ENCODE measurements at places on chromosomes 3 and 15.
A peak's percentile ranks its signal among the peaks of the same experiment; 100 is the strongest.

GRCh38 chr15:69798481-69799250 lies 299.1 kb downstream of the TLE3 start:
- DNase-seq, result no peak

GRCh38 chr3:713947-714620 lies 378.7 kb upstream of the CNTN6 start:
- no peak for DNase-seq

GRCh38 chr3:28601291-28601690 lies 252.7 kb upstream of the AZI2 start:
- no peak for DNase-seq

- peak; percentile 98 for DNase-seq
Observed at GRCh38 chr3:197736491-197737318, at the start of gene RUBCN. TSS of gene RUBCN (minus strand) at chr3:197736904. CDS start at chr3:197736719, 185 bp downstream.

All from NCI-H510A (cell line).